ENCODE measurements at places on chromosomes 2 and 18.

DNA sequence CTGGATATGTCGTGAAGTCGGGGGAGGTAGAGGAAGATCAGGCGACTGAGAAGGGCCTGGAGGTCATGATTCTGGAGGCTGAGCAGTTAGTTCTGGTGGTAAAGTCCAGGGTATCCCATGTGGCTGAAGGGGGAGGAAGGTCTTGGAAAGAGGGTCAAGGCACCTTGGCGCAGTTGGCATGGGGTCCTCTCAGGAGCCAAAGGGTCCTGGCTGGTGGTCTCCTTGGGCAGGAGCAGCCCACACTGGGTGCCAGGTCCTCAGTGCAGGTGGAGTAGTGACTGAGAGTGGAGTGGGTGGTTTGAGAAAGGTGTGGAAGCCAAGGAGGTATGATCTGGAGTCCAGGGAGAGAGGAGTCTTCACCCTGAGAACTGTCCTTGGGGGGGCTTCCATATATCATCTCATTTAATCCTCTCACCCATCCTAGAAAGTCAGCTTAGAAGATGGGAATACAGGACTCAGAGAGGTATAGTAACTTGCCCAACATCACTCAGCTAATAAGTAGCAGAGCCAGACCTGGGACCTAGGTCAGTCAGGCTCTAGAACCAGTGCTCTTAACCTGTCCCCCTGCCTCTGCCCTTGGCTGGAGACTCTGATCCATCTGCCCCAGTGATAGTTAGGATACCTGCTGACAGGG lies 24.5 kb downstream of the FBXO41 start:
- DNase-seq, result no peak
- no peak overlapping the region for H3K4me3 ChIP-seq
- no peaks in the 10 kb centered on the region for H3K4me1 ChIP-seq
- H3K27ac ChIP-seq, result no peak overlapping the region
- no peaks in the 10 kb centered on the region for H3K27me3 ChIP-seq

DNA sequence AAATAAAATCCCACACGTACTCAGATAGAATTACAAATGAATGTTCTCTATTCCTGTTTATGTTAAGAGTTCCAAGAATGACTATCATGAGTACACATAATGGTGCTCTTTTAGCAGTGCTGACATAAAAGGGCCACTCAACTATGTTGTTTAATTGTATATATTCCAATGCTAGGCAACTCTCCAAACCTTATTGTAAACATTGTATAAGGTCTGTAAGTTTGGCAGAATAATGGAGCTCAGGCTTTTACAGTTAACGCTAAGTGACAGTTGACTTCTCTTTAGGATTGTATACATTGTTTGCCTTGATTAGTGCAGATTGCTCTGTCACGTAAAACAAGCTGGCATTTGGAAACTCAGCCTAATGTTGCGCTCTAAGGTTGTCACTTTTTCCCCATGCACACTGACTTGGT lies 20.8 kb downstream of the RBMS1 start:
- H3K4me1 ChIP-seq, result no peaks in the 10 kb centered on the region
- no peaks in the 10 kb centered on the region for H3K27me3 ChIP-seq
- no peak for DNase-seq
- H3K36me3 ChIP-seq, result peaks cover 2% of the 10 kb centered on the region
- H3K4me3 ChIP-seq, result no peak overlapping the region

- H3K36me3 ChIP-seq, result no peaks in the 10 kb centered on the region
- H3K27me3 ChIP-seq, result no peaks in the 10 kb centered on the region
These were observed 23.0 kb downstream of the CYTIP start for GRCh38 chr2:157420771-157421323.

DNA sequence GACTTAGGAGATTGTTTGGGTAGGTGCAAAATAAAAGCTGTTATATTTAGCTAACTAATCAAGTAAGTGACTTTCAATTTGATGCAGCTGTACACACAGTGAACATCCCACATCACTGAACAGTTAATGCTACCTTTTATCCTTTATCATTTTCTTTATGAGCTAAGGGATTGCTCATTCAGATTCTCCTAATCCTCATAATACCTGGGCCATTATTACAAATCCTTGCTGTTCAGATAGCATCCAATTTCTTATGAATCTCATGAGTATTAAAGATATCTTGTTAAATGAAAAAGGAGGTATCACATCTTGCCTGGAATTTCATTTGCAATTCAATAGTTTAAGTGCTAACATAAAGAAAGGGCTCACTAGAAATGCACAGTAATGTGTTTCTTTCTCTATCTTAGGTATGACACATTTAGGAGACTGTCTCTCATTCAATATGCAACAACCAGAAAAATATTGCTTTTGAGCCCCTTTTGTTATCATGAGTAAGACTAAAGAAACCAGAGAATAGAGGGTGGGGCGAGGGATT lies 918.5 kb downstream of the CBLN2 start:
- H3K4me3 ChIP-seq, result no peak overlapping the region
- no peaks in the 10 kb centered on the region for H3K4me1 ChIP-seq
- H3K36me3 ChIP-seq, result no peaks in the 10 kb centered on the region
- no peak overlapping the region for H3K27ac ChIP-seq
- no peaks in the 10 kb centered on the region for H3K27me3 ChIP-seq
- no peak for DNase-seq

DNA sequence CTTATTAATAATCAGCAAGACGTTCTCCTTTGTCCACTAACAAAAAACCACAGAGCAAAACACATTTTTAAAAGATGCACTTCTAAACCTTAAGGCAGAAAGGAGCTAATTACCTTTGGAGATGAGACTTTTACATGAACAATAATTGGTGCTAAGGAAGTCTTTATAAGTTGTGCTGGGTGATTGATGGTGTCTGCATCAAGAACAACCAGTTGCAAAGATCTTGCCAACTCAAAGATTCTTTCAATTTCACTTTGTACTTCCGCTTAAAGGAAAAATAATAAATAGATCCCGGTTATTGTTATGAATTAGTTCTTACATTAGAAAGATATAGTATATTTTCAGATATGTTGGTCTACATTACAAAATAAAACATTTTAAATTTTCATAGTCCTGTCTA lies 26.9 kb upstream of the ARL5A start:
- H3K27me3 ChIP-seq, result no peaks in the 10 kb centered on the region
- no peak overlapping the region for H3K27ac ChIP-seq
- no peak overlapping the region for H3K4me3 ChIP-seq
- DNase-seq, result no peak
- H3K36me3 ChIP-seq, result no peaks in the 10 kb centered on the region

DNA sequence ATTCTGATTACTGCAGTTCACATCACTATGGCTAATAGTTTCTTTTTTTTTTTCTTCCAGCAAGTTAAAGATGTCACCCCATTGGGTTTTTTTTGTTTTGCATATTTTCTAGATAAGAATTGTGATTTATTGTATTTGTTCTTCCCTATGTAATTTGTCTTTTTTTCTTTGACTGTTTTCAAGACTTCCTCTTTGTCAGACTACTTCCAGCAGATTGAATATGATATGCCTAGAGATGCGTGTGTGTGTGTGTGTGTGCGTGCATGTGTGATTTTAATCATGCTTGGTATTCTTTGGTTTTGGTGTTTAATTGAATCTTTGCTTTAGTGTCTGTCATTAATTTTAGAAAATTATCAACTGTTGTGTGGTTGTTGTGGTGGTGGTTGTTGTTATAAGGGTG lies 166.7 kb upstream of the SLC39A10 start:
- DNase-seq, result no peak
- no peaks in the 10 kb centered on the region for H3K36me3 ChIP-seq
- no peak overlapping the region for H3K27ac ChIP-seq
- H3K4me1 ChIP-seq, result peaks cover 3% of the 10 kb centered on the region
- no peak overlapping the region for H3K4me3 ChIP-seq

- peak overlapping the region; percentile 92 for H3K27ac ChIP-seq
- H3K4me1 ChIP-seq, result peaks cover 12% of the 10 kb centered on the region
- H3K27me3 ChIP-seq, result no peaks in the 10 kb centered on the region
- H3K4me3 ChIP-seq, result no peak overlapping the region
- no peak for DNase-seq
- no peaks in the 10 kb centered on the region for H3K36me3 ChIP-seq
These were observed 100.9 kb upstream of the NEUROD1 start for GRCh38 chr2:181781078-181781786.
